ENCODE measurements at places on chromosomes 5 and 9.

GRCh38 chr5:167939686-167940085 lies 351.8 kb upstream of the WWC1 start:
- DNase-seq, result no peak

DNA sequence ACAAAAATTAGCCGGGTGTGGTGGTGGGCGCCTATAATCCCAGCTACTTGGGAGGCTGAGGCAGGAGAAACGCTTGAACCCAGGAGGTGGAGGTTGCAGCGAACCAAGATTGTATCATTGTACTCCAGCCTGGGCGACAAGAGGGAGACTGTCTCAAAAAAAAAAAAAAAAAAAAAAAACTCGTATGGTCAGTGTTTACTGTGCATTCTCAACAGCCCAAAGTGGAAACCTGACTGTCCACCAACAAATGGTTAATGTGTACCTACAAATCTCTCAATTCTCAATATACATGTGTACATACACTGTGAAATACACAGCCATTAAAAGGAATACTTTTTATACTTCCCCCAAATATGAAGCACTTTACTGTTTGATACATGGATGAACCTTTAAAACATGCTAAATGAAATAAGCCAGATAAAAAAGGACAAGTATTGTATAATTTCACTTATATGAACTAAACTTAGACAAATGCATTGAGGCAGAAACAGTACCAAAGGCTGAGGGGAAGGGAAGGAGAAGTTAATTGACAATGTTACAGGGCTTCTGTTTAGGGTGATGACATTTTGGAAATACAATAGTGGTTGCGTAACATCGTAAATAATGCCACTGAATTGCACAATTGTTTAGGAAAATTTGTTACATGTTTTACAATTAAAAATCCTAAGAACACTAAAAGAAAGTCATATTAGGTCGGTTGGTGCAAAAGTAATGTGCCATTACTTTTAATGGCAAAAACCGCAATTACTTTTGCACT lies 16.5 kb downstream of the DNAJA1 start:
- no peak for DNase-seq

DNA sequence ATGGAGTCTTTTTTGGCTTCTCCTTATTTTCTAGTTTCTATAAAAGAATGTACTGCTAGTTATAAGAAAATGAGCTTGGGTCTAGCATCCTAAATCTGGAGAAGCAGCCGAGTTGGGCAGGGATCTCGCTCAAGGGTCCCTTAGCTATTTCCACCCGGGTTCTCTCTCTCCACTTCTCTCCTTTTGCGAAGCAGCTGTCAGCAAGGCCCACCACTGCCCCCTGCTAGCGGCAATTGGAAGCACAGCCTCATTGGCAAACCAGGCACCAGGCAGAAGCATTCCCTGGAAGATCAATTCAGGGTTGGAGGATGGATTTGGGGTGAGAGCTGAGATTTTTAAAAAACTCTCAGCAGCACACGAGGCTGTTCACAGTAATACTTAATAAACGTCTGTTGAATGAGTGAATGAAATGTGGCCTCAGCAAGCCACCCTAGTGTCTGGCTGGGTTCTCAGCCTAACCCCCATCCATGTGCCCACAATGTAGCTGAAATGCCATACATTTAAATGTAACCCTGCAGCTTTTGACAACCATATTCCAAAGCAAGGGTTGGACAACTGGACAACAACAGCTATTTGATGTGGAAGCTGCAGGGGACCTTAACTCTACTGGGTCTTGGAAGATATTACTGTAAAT lies 34.6 kb upstream of the TNIP1 start:
- peak; percentile 67 for DNase-seq

- DNase-seq, result peak; percentile 9
Measured at GRCh38 chr9:14846871-14847311, 63.3 kb downstream of the FREM1 start.

- DNase-seq, result no peak
Measured at GRCh38 chr5:40801771-40802562, 3.8 kb upstream of the PRKAA1 start.

- no peak for DNase-seq
Measured at GRCh38 chr5:140051950-140052349, 8.9 kb upstream of the NRG2 start.

DNA sequence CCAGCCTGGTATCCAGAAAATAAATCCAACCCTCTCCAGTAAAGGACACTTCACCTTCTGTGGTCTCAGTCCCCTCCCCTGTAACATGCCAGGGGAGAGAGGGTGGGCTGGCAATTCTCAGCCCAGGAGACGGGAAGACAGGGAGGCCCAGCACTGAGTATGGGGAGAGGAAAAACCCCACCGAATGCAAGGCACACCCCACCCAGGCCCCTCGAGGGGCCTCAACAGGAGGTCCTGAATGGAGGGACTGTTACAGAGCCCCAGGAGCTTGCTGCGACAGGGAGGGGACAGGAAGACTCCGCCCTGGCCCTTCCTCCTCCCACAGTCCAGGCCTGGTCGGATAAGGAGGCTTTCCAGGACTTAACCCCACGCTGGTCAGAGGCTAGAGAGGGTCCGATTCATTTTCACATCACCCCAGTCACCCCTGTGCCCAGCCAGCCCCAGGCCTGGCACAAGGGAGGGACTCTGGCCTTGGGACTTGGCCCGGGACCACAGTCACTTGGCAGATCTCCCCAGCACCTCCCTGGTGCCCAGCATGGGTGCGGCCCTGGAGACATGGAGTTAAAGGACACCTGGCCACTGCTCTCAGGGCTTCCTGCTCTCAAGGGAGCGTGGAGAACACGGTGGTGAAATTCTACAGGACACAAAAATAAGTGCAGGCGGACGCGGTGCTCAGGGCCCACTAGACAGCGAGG lies 44.9 kb upstream of the STXBP1 start:
- no peak for DNase-seq

- no peak for DNase-seq
Measured at GRCh38 chr5:140130949-140131733, 5.4 kb downstream of the IGIP start.

DNA sequence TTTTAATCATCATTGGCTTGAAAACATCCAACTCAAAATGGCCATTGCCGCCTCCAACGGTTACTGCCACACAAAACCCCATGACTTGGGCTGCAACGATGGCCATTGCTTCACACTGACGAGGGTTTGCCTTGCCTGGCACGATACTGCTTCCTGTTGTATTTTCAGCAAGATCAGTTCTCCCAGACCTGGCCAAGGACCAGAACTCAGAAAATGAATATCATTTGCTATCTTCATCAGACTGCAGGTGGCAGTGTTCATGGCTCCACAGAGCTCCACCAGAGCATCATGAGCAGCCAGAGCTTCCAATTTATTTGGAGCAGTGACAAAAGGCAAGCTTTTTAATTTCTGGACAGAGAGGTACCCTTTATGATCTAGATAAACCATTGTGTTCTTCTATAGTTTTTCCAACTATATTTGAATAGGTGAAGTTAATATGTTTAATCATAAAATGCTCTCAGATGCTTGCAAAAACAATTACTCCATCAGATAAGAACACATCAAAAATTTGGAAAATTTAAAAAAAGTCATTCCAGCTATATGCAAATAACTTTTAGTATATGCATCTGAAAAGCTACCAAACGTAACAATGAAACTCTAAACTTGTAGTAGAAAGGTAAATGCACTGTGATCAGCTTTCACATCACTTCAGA lies 10.4 kb downstream of the AMACR start:
- DNase-seq, result peak; percentile 11

GRCh38 chr9:28050941-28051340 lies 477.7 kb upstream of the C9orf72 start:
- DNase-seq, result no peak

DNA sequence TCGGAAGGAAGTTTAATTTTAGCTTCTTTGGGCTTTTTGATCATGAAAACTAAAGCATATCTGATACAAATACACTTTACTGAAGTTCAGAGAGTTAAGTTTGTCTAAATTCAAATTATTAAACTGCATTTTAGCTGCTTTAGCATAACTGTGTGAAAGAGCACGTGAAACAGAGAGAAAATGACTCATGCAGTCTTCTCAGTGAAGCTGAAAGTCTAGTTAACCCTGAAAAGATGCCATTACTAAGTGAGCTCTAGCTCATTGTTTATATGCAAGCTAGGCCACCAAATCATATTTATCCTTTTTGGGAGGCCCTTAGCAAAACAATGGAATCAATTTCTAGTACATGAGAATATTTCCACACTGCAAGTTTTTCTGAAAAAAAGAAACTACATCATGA lies 27.6 kb downstream of the TPD52L3 start:
- DNase-seq, result no peak

- DNase-seq, result no peak
Measured at GRCh38 chr5:34923694-34924461, 5.5 kb upstream of the DNAJC21 start.

DNA sequence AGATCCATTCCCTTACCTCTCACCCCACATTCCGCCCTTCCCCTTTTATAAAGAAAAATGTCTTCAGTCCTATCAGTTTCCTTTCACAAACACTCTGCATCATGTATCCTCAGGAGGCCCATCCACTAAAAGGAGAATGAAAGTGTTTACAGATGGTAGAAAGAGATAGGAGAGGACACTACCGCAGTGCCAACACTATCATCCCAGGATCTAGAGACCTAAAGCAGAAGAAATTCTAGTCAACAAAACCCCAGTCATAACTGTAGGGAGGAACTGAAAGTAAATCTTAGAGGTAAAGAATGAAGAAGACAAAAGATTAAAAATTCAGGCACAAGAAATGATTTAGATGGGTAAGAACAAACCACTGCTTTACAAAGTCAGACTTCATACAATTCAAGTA lies 114.1 kb downstream of the MLLT3 start:
- DNase-seq, result no peak

DNA sequence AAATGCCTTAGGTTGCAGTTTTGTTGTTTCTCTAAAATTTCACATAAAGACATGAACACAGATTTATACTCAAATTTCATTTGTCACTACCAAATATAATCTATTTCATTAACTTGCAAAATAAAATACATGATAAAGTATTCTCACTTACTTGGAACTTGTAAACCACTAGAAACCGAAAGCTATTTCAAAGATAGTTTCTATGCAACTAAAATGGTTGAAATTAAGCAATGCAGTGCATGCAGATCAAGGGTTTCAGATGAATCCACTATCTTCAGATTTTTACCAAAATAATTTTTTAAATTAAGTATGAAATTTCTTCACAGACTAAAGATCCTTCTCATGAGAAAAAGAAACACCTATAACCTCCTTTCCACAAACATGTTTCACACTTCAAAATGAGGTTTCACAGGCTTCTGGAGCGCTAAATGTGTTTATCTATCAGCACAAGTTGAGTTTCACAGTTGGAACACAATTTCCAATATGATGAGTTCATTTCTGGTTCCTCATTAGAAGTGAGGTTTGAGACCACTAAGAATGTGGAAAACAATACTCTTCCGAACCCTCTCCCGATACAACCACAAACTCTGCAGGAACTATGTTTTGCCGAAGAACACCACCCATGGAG lies 63.9 kb downstream of the EPB41L4A start:
- DNase-seq, result no peak

GRCh38 chr9:98641695-98642094 lies 67.0 kb downstream of the GABBR2 start:
- DNase-seq, result no peak

DNA sequence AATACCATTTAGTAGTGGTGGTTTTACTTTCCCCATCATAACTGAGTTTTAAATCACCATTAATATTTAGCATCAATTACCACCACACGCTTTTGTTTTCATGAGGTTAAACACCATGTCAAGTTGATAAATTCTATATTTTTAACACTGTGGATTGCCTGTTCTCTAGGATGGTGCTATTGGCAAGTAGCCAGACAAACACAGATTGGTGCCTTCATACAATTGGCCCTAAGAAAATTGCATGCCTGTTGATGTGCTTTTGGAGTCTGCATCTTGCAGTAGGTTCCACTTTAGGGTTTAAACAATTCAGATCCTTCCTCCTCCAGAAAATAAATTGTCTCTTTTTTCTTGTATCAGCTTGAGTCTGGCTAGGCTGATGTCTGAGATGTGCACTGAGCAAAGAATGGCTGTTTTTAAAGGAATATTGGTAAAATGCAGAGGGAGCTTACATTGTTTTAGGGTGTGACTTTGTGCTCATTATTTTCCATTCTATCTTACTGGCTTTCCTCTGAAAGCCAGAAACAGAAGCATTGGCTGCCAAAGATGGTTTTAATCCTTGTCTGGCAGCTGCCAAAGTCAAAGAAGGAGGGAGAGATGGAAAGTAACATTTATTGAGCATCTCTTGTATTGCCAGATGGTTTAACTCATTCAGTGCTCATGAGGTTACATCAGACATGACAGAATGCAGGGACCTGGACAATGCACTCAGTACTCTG lies 19.6 kb upstream of the MAN2A1 start:
- no peak for DNase-seq

DNA sequence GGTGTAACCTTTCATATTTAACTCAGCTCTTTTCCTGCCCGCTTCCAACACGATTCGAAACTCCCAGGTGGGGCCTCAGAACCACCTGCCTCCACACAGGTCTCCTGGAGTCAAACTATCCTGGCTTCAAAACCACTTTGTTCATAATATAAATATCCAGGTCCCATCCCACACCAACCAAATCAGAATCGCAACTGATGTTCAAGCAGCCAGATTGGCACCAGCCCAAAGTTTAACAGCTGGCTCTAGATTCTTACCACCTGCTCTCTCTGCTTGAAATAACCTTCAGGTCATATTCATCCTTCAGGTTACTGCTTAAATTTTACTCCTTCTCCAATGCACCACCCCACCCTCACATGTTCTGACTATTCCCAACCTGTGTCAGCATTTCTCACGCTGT lies 231.4 kb upstream of the TRPM3 start:
- no peak for DNase-seq

- no peak for DNase-seq
Measured at GRCh38 chr9:137268538-137269201, 8.9 kb upstream of the TOR4A start.

GRCh38 chr5:91076138-91076537 lies 307.0 kb downstream of the ARRDC3 start:
- DNase-seq, result no peak

DNA sequence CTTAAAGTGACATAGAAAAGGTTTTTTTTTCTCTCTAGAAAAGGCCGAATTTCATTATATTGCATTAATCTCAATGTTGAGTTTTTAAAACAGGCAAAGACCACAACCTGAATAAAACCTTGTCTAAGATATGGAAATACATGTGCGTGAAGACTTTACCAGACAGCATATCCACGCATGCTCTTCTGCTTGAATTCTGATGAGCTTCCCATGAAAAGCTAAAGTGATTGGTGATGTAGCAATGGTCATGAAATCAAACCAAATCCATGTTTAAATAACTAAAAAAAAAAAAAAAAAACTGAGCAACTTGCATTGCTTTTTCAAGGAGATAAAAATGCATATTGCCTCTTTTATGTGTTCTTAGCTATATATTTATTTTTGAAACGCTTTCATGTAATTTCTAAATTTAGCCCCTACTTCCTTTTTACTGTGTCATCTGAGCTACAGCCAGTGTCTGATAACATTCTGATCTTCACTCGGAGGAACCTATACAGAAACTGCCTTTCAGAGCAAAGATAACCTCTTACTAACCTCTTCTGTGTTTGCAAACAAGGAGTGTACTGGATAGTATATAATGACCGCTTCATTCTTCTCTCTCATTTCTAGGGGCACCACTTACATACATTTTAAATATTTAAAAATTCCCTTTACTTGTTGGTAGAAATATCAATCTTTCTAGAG lies 179.1 kb upstream of the GNA14 start:
- no peak for DNase-seq

Data from effector CD4-positive, alpha-beta T cell (primary cell).